ENCODE measurements at places on chromosomes 6 and 20.

- DNase-seq: no peak
These were observed 748.7 kb downstream of the QKI start for GRCh38 chr6:164163239-164163638.

DNA sequence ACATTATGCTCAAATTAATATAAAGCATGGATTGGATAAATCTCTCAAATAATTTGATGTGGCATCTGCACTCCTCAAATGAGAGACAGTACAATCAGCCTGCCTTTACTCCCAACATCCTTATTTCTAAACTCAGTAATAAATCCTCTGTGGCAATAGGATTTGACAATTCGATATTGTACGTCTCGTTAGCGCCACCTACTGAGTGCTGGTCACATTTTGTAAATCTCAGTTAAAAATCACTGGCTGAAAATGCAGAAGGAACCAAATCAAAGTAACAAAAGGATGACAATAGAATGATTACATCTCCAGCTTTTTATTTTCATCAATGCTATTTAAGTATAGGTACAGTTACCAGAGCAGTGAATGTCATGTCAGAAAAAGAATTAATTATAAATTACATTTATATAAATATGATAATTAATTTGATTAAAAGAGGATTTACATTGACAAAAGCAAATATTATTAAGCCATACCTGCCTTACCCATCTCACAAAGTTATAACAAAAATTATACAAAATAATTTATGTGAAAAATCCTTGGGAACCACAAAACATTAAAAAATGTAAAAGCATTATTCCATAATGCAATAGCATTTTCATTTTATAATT is 20.2 kb upstream of the GJE1 start:
- peak; percentile 75 for DNase-seq

DNA sequence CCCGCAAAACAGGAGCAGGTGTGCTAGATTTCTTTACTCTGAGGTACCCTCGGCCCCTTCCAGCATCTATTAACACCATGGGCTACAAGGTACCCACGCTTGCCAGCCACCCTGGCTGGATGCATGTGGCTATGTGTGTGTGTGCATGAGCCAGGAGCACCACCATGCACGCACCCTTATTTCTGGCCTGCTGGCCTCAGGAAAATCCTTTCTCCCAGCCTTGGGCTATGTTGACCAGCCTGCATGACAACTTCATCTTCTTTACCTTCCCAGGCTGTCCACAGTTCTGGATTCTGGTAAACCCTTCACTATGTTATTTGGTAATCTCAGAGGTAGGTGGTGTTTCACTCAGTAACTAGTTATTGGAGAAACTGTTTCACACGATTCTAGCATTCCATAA is 40.4 kb downstream of the GPR6 start:
- DNase-seq: no peak

DNA sequence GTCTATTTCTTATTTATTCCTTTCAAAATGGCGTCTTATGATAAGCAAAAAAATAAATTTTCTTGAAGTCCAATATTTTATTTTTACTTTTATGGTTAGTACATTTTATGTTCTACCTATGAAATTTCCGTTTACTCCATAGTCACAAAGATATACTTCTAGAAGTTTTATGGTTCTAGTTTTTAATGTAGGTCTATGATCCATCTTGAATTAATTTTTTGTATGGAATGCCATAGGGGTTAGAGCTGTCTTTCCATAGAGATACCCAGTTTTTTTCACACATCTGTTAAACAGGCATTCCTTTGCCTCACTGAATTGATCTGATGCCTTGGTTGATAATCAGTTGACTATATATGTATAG is 24.9 kb upstream of the ASIP start:
- no peak for DNase-seq

GRCh38 chr6:111927321-111927720 is 54.1 kb upstream of the FYN start:
- no peak for DNase-seq

DNA sequence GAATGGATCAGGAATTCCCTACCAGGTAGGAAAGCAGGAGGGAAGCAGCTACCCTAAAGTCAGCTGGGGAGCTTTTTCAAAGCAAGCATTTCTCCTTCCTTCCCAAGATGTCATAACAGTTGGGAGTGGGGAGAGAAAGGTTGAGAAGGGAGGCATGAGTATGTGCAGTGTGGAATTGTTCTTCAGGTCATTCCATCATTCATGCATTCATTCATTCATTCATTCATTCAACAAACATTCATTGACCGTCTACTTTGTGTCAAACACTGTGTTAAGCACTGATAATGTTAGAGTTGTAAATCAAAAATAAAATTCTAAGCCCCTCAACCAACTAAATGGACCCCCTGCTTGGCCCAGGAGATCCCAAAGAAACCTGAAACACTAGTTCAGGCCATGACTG is 49.2 kb upstream of the FAM184A start:
- no peak for DNase-seq

DNA sequence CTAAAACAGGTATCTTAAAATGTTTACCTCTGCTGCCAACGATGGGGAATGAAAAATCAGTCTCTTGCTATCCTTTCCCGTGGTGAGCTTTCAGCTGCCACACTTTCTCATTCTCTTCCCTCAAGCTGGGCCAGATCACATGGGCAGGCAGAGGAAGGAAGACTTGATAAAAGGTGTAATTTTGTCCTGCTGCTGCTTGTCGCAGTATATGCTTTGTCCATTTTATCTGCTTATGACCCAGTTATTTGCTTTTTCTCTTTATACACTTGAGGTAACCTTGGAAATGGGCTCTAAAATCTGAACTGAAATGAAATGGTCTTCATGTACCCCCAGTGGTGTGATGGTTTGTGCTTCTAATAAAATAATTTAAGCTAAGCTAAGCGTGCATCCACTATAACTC is 695.9 kb upstream of the FLRT3 start:
- no peak for DNase-seq

DNA sequence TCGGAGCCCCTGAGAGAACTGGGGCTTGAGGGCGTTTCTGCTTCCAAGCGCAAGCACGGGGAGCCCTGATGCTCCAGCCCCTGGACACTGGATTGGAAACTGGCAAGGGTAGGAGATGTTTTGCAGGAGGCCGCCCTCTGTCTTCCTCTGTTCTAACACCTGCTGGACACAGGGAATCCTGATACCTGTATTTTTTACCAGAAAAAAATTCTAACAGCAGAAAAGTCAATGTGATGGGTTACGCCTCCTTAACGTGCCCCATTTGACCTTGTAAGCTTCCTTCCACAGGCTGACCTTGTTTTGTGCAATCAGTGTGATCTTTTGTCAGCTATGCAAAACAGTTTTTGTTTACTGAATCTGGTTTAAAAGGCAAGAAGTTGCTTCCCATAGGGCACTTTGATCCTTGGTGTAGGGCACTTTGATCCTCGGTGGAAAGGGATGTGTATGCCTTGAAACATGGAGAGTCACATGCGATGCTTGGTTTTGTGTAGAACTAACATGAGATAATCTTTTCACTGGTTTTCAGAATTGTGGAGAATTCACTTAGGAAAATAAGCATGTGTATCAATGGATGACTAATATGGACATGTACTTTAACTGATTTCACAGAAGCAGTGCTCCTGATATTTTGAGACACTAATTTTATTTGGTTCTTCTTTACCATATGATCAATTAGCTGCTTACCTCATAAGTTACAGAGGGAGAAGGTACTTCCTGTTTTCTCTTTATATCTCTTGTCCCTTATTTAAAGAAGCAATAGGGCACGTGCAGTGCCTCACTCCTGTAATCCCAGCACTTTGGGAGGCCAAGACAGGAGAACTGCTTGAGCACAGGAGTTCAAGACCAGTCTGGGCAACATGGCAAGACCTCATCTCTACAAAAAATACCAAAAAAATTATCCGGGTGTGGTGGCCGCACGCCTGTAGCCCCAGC is 59.9 kb upstream of the MAP3K4 start:
- no peak for DNase-seq

GRCh38 chr6:1066449-1067090 is 245.3 kb upstream of the FOXQ1 start:
- no peak for DNase-seq

DNA sequence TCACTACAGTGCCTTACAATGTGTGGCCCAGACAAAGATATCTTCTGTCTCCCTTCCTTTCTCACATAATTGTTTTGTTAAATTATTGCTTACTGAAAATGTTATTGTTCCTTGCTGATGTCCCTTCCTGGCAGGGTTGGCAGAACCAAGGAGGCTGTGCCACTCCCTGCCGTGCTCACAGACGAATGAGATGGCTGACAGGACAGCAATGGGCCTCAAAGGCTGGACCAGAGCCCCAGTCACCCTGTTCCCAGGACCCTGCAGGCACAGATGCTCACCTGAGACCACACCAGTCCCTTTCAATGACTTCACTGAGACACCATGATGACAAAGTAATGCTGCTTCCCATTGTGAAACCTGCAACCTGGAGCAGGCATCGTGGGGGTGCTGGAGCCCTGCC is 375.1 kb downstream of the HACE1 start:
- DNase-seq: no peak

DNA sequence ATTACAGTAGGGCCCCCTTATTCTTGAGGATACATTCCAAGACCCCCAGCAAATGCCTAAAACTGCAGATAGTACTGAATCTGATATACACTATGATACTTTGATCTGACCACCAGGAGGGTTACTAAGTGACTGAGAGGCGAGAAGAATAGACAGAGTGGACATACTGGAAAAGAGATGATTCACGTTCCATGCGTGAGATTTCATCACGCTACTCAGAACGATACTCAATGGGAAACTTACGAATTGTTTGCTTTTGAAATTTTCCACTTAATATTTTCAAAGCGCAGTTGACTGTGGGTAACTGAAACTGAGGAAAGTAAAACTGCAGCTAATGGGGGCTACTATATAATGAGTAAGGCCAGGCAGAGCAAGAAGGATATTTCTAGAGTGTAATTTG is 60.8 kb downstream of the STX11 start:
- no peak for DNase-seq

DNA sequence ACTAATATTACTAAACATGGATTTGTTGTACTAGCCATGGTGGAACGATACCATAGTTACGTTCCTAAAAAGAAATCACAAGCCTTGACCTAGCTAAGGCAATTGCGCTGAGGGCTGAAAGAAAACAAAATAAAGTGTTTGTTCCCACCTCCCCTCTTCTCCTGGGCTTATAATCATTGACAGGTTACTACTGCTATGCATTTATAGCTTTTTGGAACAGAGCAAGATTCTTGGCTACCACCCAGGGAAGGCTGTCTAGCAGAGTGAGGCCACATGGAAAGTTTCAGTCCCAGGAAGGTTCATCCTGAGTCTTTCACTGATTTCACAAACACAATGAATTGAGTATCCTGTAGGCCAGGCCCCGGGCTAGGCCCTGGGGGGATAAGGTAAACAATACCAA is 84.6 kb downstream of the TMEM170B start:
- DNase-seq: peak; percentile 32

DNA sequence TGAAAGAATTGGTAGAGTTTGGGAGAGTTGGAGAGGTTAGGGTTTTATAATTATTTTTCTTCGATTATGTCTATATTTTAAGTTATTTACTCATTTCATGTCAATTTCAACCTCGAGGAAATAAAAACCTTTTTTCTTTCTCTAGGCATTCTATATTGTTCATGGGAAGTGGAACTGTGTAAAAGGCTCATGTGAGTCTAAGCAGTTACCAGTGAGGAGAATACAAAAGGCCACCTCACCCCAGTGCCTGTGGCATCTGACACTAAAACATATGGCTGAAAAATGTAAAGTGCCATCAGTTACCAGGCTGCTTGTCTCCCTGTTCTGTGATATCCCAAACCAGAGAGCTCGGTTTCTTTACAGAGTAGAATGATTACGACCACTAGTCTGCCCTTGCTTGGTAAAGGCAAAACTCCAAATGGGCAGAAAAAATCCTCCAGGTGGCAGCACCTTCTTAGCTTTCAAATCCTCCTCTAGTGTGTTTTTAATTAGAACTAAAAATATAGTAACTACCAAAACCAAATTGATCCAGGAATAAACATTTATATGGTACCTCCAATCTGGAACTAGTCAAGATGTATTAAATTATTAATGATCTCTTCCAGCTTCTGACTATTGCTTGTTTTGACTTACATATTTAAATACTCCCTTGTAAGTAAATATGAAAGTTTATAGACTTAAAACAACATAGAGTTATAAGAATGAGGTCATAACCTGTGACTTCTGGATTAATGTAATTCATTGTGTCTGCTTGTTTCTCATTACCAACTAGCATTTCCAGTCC is 122.6 kb upstream of the MCHR2 start:
- DNase-seq: peak; percentile 81

GRCh38 chr6:48016020-48016755 is 94.8 kb downstream of the PTCHD4 start:
- no peak for DNase-seq

- DNase-seq: no peak
These were observed 2.8 kb downstream of the C20orf203 start for GRCh38 chr20:32670773-32671455.

GRCh38 chr6:167567142-167568033 is 242.5 kb downstream of the TTLL2 start:
- DNase-seq: no peak

DNA sequence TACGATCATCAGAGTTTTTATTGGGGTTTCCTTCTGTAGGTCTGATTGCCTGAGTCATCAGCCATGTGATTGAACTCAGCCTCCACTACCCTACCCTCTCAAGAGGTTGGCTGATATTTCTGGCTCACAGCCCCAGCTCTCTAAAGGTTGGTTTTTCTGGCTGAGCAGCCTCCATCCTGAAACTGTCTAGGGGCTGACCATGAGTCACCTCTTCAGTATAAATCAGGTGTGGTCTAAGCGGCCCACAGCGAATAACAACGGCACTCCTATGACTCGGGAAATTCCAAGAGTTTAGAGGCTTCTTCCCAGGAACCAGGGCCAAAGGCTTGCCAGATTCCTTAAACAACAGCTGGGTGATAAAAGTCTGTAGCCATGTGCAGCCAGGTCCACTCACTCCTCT is 115.5 kb downstream of the SOD2 start:
- DNase-seq: peak; percentile 72

DNA sequence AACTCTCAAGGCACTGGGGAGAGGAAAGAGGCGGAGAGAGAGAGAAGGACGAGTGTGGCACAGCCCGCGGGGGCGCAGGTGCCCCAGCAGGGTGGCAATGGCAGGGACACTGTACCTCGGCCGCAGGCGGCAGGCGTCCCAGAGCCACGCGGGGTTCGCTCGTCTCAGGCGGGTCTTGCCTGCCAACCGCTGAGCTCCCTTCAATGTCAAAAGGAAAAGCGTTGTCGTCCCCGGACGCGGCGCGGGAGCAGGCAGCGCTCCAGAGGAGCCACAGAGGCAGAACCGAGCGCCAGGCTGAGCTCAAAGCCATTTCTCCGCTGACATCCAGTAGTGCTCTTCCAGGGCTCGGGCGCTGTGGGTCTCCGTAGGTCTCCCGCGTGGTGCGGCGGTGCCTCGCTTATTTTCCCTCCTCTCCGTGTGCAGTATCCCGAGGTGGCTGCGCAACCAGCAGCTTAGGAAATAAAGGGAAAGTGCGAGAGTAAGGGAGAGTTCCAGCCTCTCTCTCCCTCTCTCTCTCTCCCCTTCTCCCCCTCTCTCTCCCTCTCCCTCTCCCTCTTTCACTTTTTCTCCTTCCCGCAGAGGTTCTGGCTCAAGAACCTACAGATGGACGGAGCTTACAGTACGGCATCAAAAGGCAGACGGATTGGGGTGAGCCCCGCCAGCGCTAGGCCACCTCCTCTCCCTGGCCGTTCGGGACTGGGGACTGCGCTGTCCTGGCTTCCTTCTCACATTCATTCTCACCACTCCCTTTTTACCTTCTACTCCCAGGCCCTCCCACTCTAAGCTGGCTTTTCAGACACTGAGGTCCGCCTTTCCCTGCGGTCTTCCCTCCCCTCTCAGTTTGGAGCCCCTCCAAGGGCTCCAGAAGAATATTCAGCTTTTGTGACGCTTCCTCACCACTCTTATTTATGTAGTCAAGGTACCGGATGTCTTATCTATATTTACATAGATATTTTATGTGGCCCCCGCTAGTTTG is at the start of gene LAMA4:
TSS of gene LAMA4 (minus strand) at position 727 of the 976 bp plus-strand sequence. CDS start at position 310, 417 bp downstream.
- DNase-seq: peak; percentile 43

GRCh38 chr6:15335385-15335784 is 89.5 kb downstream of the JARID2 start:
- DNase-seq: no peak
